Karpas-422 (cell line): ENCODE measurements at places on chromosomes 3 and 15. TPM values are rescaled to one million over a fixed set of nuclear protein-coding genes. Genes with fewer than 3 reads are reported as not detected.
A peak's percentile ranks its signal among the peaks of the same experiment; 100 is the strongest.

GRCh38 chr15:65209701-65210643 lies 1.3 kb downstream of the CILP start:
- DNase-seq: no peak

- DNase-seq: no peak
Observed at GRCh38 chr3:177212278-177212610, 15.0 kb upstream of the TBL1XR1 start.

DNA sequence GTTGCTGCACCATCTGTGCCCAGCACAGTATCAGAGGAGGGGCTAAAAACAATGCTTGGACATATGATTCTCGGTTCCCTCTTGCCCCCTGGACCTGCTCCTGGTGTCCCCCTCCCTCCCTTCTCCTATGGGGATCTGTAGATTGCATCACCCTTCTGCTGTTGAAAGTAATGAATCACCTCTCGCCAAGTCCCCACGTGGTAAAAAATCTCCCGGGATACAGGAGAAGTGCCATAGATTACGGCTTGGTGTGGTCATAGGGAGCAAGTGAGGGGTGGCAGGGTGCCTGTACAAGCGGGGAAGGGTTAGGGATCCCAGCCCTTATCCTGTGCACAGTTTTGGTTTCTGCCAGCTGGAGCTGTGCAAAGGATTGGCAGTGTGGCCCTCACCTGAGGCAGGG lies 37.7 kb downstream of the AMOTL2 start:
- DNase-seq: no peak

TMEM207 gene
- not detected in 2 replicates for total RNA-seq

DNA sequence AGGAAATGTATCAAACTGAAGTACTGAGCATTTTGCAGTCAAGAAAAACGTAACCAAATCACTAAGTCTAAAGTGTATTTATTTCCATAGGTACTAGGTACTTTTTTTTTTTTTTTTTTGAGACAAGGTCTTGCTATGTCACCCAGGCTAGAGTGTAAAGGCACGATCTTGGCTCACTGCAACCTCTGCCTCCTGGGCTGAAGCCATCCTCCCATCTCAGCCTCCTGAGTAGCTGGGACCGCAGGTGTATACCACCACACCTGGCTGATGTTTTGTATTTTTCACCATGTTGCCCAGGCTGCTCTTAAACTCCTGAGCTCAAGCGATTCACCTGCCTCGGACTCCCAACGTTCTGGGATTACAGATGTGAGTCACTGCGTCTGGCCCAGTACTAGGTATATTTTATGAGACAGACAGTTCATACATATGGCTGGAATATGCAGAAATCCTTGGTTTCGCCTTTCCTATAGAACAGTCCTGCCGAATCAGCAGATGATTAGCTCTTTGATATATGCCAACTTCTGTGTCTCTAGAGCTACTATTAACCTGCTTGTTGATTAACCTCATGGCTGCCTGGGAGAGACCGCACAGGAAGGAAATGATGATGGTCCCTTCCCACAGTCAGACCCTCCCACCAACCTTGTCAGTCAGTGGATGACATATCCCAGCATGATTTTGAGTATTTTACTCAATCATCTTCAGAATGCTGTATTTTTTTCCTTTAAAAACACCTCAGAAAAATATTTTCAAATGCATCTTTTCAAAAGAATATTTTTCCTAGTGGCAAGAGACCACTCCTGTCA lies 32.3 kb downstream of the TMOD3 start:
- DNase-seq: no peak

TLR9 gene
- 7.4 and 26.5 TPM in 2 replicates for total RNA-seq

SLC2A2 gene
- total RNA-seq: not detected in 2 replicates

- no peak for DNase-seq
Observed at GRCh38 chr15:71116942-71117341, 1.7 kb downstream of the THSD4 start.

GRCh38 chr15:52133510-52134220 lies 21.1 kb upstream of the BCL2L10 start:
- DNase-seq: no peak

- DNase-seq: no peak
Observed at GRCh38 chr3:197343656-197344408, 45.4 kb upstream of the DLG1 start.

GRCh38 chr3:193945143-193945542 lies 190.8 kb upstream of the HES1 start:
- no peak for DNase-seq

C3orf49 gene
- total RNA-seq: not detected in 2 replicates

- no peak for DNase-seq
Observed at GRCh38 chr3:8509961-8510360, 8.3 kb downstream of the LMCD1 start.

GRCh38 chr3:174208161-174208560 lies 651.0 kb upstream of the NAALADL2 start:
- no peak for DNase-seq

GRCh38 chr15:39918688-39919385 lies 1.2 kb downstream of the GPR176 start:
- no peak for DNase-seq

DNA sequence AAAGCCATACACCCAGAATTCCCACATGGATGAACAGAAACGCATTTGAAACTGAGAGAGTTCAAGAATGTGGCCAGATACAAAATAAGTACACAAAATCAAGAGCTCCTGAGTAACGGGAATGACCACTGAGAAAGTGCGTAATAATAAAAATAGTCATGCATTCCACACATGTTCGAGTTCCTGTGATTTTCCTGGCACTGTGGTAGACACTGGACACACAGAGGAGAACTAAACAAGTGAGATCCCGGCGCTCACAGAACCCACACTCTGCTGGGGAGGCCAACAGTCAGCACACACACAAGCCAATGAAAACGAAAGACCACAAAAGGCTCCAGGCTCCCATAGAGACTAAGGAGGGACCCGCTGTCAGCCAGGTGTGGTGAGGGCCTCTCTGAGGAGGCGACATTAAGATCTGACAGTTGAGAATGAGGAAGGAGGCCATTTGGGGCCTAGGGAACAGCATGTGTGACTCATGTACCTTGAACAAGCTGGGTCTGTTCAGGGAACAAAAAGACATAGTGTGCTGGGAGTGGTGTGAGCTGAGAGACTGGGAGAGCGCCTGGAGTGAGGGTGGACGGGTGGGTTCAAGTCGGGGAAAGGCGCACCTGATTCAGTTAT lies 5.1 kb downstream of the FAM107A start:
- DNase-seq: peak; percentile 52

- peak; percentile 61 for DNase-seq
Observed at GRCh38 chr3:186425788-186426730, 64.0 kb upstream of the DGKG start.

TIGIT gene
- total RNA-seq: 1.2 and 3.3 TPM in 2 replicates

- no peak for DNase-seq
Observed at GRCh38 chr15:73941871-73942635, 15.8 kb downstream of the LOXL1 start.

MUSTN1 gene
- total RNA-seq: 2.4 TPM in 1 of 2 replicates, not detected in the other

DNA sequence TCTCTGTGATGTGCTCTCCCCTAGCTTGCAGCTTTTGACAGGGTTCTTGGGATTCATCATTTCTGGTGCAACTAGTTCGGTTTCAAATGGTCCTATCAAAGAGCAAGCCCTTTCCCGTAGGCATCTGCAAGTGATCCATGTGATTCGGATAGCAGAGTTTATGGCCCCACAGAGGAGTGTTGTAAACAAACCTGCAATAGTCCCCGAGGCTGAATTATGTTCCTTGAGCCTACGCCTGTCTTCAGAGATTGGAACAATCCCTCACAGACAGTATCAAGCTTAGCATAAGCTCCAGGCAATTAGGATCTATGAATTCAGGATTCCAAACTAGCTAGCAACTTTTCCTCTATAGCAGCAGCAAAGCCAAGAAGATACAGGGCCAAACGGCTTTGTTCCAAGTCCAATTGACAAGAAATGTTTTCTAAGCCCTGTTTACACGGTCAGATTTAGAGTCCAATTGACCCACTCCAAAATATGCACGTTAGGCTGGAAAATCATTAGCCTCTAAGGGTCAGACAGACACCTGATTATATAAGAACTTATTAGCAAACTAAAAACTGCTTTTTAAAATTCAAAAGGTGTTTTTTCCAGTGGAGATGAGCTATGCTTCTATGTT lies 24.8 kb downstream of the LNP1 start:
- no peak for DNase-seq

- no peak for DNase-seq
Observed at GRCh38 chr3:42438758-42439157, 28.3 kb upstream of the LYZL4 start.
